ENCODE measurements at places on chromosomes 7 and 10. TPM values are rescaled to one million over a fixed set of nuclear protein-coding genes. Genes with fewer than 3 reads are reported as not detected.

NFE2L3 gene
- 5.8 TPM for total RNA-seq

- DNase-seq: no peak
Observed at GRCh38 chr10:81251457-81252115, 623.4 kb upstream of the NRG3 start.

GRCh38 chr7:137965942-137966640 lies 35.8 kb downstream of the CREB3L2 start:
- DNase-seq: no peak

OR2A25 gene
- total RNA-seq: not detected

DNA sequence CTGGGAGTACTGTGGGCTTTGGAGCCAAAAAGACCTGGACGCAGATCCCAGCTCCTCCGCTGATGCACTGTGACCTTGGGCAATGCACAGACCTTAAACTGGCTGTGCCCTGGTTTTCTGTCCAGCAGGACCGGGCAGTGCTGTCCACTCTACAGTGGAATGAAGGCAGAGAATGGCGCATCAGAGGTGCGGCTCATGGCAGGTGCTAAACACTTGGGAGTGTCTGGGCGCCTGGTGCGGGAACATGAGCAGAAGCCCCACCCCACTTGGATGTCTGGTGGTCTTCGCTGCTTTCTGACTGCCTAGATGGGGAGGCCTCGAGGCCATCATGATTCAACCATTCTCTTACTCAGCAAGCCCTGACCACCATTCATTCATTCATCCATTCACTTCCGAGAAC lies 153.7 kb downstream of the GRK5 start:
- no peak for DNase-seq

NUTM2D gene
- 1.9 TPM for total RNA-seq

STAM gene
- 20.8 TPM for total RNA-seq

DNA sequence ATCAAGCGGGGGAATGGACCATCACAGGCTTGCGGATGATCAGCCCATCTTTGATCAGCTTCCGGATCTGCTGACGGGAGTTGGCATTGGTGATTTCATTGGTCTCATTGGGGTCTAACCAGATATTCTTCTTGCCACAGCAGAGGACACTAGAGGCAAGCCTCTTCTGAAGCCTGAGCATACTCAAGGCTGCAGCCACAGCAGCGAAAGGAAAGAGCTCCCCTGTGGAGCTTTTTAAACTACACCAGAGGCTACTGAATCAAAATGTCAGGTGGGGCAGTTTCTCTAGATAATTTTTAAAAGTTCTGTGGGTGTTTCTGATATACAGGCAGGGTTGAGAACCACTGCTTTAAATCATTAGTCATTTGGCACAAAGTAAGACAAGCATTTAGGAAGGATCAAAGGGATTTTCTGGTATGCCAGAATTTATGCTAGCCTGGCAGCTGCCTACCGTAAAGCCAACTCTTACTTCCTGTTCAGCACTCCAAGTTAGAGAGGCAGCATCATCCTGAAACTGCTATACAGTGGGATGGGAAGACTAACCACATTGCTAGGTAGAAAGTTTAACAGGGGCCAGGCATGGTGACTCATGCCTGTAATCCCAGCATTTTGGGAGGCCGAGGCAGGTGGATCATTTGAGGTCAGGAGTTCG lies 7.0 kb downstream of the NAPEPLD start:
- DNase-seq: no peak

NKX2-3 gene
- total RNA-seq: 0.40 TPM

RARRES2 gene
- total RNA-seq: 1.1 TPM

MARVELD1 gene
- 20.5 TPM for total RNA-seq

- DNase-seq: no peak
Observed at GRCh38 chr10:58784361-58784760, 271.7 kb downstream of the BICC1 start.

DNA sequence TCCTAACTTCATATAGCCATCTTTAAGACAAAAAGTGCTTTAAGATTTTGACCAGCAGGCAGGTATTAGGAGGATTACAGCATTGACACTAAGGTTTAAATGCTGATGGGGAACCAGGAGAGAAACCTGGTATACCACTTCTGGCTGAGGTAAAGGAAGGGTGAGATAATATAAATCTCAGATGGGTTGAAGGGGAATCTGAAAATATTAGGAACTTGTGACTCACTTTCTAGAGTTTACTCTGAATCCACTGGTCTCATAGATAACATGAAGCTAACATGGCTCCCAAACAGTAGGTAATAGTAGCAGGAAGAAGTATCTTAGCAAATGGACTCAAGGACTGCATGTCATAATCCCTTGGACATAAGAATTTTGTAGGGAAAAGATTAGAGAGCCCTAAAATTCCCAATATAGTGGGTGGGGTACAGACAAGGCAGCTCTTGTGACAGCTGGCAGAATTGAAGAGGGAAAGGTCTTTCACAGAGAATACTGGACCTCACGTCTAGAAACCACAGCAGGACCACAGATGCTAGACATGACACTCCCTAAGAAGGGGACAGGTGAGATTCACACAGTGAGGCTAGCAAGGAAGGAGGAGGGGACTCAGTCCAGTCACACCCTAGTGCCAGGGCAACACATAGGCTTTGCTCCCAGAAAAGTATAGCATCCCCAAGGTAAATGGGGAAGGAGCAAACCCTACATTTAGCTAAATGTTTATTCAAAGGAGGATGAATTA lies 3.5 kb downstream of the PTTG1IP2 start:
- DNase-seq: no peak

MLXIPL gene
- 0.53 TPM for total RNA-seq

DNA sequence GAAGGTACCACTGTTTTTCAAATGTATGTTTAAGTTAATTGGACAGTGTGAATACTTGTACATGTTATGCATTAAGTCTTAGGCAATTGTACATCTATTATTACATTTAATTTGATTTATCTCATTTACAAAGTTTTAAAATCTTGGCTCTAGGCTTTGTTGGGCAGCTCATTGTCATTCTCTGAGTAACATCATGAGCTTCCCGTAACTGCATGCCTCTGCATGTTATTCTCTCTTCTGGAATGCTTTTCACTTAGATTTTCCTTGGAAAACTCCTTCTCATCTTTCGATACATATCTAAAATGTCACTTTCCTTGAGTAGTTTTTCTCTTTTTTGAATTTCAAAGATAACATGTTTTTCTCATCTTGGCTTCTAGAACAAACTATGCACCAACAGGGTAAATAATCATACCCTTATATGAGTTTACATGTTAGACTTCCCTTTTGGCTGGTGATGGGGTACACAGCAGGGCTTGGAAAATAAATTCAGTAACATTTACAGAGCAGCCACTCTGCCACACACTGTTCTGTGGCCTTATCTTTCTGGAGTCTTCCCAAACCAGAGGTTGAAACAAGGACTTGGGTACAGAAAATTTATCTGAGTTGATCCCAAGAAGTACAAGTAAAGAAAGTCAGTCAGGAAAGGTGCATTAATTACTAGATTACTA lies 42.2 kb upstream of the A1CF start:
- no peak for DNase-seq

DNA sequence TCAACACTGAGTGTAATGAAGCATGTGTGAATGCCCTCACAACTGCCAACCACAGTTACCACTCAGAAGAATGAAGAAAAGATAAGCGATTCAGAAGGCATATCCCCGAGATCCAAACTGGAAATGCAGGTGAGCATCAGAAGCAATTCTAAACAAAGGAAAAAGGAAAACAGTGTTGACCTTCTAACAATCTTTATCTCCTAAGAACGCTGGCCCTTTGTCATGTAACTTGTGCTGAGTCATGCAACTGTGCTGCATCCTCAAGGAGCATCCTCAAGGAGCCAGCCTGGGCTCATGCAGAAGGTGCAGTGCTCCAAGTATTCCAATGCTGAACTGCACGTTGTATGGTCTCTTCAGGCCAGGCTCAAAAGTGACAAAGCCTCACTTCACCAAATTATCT lies 30.6 kb downstream of the SEC61G start:
- no peak for DNase-seq

CLCN1 gene
- 0.91 TPM for total RNA-seq

- no peak for DNase-seq
Observed at GRCh38 chr7:29224726-29225125, 30.2 kb downstream of the CHN2 start.

Measured in esophagus squamous epithelium (tissue), 5 donors.